ENCODE measurements at places on chromosomes 11 and 22.
A peak's percentile ranks its signal among the peaks of the same experiment; 100 is the strongest.

GRCh38 chr22:31753005-31753633 lies 700 bp upstream of the DEPDC5 start:
- DNase-seq = no peak

DNA sequence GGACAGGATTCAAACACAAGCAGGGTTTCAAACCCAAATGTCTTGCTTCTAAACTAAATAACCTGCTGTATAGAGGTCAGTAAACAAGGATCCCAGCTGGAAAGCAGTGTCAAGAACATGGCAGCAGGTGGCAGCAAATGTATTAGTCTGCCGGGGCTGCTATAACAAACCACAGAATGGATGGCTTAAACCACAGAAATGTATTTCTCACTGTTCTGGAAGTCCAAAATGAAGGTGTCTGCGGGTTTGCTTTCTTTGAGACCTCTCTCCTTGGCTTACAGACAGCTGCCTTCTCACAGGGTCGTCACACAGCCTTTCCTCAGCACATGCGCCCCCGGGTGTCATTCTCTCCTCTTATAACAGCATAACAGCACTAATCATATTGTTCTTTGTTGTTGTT lies 65.1 kb upstream of the LRRC55 start:
- no peak for DNase-seq

DNA sequence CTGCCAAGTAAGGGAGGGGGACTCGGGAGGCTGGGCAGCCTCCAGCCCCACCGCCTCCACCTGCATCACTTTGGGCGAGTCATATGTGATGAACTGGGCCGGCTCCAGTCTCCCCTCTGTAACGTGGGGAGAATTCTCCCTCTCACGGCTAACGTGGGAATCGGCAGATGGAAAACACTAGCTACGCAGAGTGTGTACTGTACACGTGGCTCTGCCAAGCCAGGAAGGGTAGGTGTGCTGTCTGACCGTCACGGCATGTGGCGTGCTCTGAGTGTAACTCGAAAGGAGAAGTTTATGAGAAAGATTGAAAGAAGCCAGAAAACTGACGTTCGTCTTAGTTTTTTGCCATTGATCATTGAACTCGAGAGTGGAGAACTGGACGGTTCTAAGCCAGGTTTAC lies 13.7 kb downstream of the TRMU start:
- DNase-seq = no peak

DNA sequence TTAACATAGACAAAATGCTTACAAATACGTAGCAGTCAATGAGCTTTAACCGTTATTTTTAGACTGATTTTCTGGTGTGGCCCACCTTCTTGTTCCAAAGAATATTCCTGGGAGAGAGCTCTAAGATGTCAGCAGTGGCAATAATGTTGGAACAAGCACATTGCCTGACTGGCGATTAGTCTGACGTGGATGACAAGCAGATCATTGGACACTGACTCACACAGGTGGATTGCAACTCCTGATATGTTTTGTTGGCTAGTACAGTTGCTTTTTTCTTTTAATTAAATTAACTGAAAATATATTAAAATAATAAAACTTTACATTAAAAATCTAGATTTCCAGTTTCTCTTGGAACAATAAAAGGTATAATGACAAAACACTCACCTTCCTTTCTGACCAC lies 78.0 kb downstream of the TENM4 start:
- no peak for DNase-seq

- DNase-seq = no peak
These were observed 162.5 kb downstream of the ETS1 start for GRCh38 chr11:128424851-128425285.

DNA sequence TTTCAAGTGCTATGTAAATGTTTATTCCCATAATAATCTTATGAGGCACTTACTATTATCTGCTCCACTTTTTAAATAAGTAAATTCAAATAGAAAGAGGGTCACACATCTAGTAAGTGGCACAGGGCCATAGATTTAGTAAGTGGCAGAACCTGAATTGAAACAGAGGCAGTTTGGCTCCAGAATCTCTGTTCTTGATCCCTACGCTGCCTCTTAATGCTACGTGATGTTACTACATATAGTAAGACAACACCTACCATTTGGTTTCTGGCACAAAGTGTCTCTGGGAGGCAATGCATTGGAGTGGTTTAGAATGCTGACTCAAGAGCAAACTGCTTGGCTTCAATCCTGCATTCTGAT lies 1018.3 kb downstream of the DLG2 start:
- no peak for DNase-seq

GRCh38 chr11:32785262-32785661 lies 9.2 kb downstream of the CCDC73 start:
- no peak for DNase-seq

DNA sequence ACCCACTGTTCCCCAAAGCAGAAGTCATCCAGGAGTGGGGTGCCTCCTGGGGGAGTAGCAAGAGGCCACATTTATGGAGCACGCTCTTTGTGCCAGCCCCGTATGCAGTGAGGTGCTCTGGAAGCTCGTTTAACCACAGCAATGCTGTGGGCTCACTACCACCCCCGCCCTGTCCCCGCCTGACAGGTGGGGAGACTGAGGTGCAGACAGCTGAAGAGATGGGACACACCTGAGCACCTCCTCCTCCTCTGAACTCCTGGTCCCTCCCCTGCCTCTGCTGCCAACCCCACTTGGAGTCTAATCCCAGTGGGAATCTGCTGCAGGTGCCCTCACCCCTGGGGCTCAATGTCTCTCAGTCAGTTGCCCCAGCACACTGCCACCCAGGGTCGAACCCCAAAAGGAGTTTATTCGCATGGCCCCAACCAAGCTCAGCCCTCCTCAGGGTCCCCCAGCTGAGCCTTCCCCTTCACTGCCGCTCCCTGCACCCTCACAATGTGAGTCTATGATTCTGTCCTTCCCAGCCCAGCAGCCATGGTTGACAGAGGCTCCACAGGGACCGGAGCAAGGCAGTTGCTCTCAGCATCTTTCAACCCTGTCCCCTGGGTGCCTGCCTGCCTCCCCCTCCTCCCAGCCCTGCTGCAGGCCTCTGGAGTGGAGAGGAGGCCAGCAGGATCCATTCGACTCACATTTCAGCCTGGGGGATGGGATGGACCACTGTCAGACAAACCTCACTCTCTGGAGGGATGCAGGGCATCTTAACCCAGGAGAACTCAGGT lies 13.3 kb upstream of the BCR start:
- no peak for DNase-seq

GRCh38 chr22:41481131-41481830 lies 12.4 kb downstream of the ACO2 start:
- DNase-seq = no peak

- DNase-seq = no peak
These were observed 7.2 kb downstream of the MICALL1 start for GRCh38 chr22:37913233-37913721.

DNA sequence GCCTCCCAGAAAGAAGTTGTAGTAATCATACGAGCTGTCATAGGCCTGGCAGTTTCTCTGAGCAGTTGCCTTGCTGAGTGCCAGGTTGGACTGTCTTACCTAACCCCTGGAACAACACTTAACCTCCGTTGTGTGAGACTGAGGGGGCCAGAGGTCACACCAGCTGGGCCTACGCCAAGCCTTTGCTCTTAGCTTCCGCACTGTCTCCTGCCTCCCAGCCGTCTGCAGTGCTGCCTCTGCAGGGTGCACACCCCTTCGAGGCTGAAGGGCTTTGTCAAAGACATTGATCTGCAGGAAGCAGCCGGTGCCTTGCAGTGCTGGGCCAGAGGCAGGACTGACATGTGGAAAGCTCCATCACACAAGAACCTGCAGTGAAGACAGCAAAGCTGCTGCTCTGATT lies 16.7 kb downstream of the TAB1 start:
- no peak for DNase-seq

DNA sequence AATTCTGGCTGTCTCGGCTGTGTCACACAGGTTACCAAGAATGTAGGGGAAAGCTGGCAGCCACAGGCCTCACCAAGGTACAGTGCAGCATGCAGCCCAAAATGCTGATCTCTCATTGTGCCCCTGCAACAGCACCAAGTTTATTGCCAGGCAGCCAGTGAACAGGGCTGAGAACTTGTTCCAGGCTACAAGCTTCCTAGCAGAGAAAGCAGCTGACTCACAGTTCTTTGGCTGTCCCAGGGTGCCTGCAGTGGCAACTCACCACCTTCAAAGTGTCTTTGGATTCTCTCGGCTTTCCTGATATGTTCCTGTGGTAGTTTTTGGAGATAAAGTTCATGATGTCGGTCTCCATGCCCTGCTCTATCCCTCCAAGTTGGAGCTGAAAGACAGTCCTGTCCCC lies 719.1 kb upstream of the ANO3 start:
- no peak for DNase-seq

- no peak for DNase-seq
These were observed 66.5 kb downstream of the DBX1 start for GRCh38 chr11:20093775-20094174.

DNA sequence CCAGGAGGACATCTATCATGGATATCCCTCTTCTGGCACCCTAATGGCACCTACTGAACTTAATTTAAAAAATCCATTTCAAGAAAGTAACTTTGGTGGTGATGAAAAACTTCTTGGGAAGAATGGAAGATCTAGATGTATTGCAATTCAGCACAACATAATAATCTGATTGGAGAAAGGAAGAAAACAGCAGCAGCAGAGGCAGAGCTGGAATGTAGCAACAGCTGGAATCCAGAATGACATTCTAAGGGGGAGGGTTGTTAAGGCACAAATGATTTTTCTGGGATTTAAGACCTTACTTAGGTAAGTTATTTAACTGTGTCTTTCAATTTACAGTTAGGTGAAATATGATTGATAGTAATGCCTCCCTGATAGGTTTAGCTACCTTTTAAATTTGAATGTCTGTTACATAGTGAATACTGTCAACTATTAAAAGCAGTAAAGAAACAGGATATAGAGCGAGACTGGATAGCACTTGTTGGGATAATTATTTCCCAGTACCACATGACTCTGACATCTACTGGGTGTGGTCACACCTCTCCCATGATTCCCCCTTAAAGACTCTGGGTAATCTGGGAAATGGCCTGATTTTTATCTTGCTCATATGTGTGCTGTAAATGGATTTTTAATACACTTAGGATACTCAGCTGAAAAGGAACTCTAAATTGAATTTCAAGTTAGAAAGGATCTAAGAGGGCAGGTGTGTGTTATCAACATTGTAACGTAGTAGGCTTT lies 11.7 kb downstream of the CAPRIN1 start:
- no peak for DNase-seq

GRCh38 chr11:68012843-68013610 lies 2.9 kb downstream of the ALDH3B1 start:
- DNase-seq = no peak

DNA sequence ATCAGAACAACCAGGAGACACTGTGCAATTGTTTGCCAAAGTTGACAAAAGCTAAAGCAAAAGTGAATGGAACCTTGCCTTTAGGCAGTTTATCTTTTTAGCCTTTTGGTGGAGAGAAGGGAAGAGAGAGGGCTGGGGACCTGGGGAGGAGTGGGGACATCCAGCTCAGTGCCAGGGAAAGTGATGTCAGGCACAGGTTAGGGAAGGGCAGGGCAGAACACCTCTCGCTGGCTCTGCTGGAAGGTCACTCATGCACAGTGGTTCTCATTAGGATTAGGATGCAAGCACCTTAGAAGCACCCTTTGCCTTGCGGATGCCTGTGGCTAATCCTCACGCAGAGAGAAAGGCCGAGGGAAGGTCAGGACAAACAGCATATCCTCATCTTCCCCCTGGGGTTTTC lies 14.3 kb upstream of the LINC01488 start:
- DNase-seq = no peak

DNA sequence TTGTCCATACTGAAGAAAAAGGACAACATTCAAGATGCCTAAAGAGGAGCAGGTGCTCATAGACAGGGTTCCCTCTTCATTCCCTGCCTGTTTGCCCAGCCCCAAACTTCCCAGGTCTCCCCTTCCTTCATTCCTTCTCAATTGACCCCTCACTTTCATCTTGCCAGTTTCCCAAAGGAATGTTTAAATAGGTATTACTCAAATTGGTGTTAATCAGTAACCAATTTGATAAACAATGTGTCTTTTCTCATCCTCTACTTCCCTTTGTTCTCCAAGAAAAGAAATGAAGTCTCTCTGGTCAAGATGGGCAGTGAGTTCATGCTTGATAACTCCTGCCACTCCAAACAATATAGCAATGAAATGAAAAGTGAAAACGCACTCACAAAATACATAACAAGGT lies 101.9 kb downstream of the TMPRSS5 start:
- DNase-seq = no peak

GRCh38 chr11:20873054-20873453 lies 203.7 kb downstream of the NELL1 start:
- no peak for DNase-seq

- no peak for DNase-seq
These were observed 28.2 kb downstream of the DBX1 start for GRCh38 chr11:20131788-20132666.

GRCh38 chr11:107591378-107592230 lies 657 bp downstream of the ELMOD1 start:
- no peak for DNase-seq

GRCh38 chr11:11409224-11409623 lies 56.2 kb upstream of the CSNK2A3 start:
- DNase-seq = no peak

DNA sequence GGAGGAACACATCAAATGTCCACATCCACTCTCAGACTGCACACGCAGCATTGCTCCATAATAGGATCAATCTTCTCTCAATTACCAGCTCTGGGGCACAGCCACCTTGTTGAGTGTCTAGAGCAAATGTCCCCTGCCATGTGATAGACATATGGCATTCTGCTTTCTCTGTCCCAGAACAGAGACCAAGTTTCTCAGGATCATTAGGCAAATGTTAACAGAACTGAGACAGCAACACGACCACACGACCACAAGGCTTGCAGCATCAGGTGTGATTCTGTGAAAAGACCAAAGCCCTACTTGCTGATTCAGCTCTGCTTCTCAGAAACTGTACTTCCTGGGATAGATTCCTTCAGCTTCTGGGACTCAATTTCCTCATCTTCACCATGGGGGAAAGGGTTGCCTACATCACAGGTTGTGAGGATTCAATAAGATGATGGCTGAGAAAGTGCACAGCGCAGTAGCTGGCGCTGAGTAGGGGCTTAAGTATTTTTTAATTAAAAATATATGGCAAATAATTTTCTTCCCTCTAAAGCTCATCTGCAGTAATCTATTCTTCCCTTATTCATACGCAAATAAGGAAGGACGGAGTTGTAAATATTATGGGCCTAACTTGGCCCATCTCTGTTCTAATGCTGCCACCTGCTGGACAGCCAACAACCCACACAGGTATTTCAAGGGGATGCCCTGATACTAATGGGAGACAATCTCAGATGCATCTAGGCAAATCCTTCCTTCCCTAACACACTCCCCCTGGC lies 54.3 kb upstream of the USP47 start:
- peak; percentile 59 for DNase-seq

DNA sequence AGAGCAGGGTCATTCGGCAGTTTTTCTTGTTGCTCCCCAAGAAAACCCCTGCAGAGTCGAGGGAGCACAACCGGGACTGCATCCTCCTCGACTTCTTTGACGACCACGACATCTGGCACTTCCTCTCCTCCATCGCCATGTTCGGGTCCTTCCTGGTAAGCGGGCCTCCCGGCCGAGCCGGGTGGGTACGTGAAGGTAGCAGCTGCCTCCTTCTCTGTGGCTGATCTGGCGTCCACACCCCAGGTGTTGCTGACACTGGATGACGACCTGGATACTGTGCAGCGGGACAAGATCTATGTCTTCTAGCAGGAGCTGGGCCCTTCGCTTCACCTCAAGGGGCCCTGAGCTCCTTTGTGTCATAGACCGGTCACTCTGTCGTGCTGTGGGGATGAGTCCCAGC lies 3.4 kb upstream of the TAGLN start:
- no peak for DNase-seq

GRCh38 chr11:41309716-41310115 lies 149.7 kb downstream of the LRRC4C start:
- no peak for DNase-seq

- DNase-seq = no peak
These were observed 44.3 kb downstream of the SCGB1A1 start for GRCh38 chr11:62463121-62463542.

- no peak for DNase-seq
These were observed 5.2 kb upstream of the MUC5AC start for GRCh38 chr11:1152316-1153104.
